Central memory CD8-positive, alpha-beta T cell (primary cell): ENCODE measurements at places on chromosomes 7 and 10.
A peak's percentile ranks its signal among the peaks of the same experiment; 100 is the strongest.

- DNase-seq = no peak
These were observed 2.0 kb downstream of the NRP1 start for GRCh38 chr10:33332183-33333065.

DNA sequence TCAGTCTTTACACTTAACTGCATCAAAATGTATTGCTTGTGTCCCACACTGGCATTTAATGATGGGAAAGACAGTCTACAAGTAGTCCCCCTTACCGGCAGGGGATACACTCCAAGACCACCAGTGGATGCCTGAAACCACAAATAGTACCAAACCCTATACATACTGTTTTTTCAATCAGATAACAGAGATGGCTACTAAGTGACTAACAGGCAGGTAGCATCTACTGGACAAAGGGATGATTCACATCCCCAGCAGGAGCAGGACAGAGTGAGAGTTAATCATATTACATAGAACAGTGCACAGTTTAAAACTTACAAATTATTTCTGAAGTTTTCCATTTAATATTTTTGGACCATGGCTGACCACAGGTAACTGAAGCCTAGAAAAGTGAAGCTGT lies 13.2 kb downstream of the TMEM243 start:
- DNase-seq = no peak

DNA sequence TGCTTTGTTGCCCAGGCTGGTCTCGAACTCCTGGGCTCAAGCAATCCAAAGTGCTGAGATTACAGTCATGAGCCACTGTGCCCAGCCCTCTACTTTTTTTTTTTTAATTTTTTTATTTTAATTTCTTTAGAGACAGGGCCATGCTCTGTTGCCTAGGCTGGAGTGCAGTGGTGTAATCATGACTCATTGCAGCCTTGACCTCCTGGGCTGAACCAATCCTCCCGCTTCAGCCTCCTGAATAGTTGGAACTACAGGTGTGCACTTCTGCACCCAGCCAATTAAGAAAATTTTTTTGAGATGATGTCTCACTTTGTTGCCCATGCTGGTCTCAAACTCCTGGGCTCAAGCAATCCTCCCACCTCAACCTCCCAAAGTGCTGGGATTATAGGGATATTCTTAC lies 528.6 kb downstream of the GATA3 start:
- no peak for DNase-seq

DNA sequence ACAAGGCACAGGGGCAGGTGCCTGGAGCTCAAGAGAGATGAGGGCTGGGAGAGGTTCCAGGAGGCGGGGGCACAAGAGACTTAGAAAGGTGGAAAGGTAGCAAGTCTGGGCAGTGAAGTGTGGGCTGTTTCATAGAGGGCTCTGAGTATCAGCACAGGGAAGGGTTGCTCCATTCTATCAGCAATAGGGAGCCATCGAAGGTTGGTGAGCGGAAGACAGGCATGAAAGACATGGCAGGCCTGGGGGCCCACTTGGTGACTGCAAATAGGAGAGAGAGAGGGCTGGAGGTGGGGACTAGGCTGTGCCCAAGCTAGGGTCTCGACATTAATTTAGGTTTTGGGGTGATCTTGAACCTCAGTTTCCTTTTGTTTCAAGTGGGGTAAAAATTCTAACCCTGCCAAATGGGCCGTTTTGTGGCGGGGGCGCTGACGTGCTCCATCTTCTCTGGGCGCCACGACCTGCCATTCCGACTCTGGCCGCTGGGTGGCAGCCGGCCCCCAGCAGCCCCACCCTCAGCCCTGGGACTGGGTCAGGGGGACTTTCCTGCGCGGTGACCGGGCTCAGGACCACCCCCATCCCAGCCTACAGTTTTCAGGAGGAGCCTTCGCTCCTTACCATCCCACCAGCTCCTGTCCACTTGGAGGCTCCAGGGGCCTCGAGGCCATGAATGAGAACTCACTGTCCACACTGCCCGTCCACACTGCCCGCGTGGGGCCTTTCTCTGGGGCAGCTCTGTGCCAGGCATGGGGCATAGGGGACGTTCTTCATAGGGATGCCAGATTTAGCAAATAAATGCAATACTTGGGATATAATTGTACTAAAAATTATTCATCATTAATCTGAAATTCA lies 37.2 kb upstream of the PCBD1 start:
- peak; percentile 23 for DNase-seq

DNA sequence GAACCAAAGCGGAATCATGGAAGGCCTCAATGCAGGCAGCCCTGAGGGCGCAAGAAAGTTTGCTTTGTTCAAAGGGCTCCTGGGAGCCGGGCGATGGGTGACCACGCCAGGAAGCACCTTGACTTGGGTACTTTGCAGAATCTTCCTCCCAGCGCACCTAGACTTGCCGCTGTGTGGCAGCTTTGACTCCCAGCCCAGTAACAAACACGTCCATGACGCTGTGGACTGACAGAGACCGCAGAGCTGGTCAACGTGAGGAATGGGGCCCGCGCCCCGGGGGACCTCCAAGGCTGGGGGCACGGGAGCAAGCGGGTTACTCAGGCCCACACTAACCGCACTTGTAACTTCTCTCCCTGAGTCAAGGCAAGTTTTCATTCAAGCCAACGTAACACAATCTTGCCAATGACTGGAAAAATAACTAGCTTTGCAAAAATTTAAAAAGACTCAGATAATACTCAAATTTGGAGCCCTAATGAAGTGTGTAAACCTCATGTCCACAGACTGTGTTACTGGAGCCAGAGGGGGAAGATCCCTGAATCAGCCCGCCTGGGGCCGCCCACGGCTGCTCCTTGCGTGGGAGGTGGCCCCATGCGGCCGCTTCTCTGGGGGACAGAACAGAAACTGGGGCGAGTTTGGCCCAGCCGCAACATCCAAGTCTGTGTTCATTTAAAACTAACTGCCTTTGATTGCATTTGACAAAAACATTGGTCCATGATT lies 130.8 kb downstream of the DNAJB6 start:
- no peak for DNase-seq

GRCh38 chr10:69239816-69240434 lies 19.8 kb downstream of the HKDC1 start:
- DNase-seq = no peak

- DNase-seq = no peak
These were observed 57.9 kb upstream of the FAM133B start for GRCh38 chr7:92648067-92648466.

DNA sequence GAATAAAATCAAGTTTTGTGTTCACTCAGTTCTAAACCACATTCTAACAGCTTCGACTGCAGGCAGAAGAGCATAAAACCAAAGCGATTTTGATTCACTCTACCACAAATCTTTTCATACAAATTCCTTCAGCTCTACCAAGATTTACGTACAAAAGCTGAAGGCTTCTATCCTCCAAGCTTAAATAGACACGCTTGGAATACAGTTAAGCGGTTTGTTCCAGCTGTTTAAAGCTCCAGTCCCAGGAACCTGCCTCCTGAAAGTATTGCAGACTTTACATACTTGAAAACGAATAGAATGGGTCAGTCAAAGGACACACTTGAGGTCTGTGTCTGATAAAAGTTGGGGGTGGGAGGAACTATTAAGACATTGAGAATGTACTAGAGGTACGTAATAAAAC lies 102.9 kb downstream of the MPP7 start:
- DNase-seq = no peak

DNA sequence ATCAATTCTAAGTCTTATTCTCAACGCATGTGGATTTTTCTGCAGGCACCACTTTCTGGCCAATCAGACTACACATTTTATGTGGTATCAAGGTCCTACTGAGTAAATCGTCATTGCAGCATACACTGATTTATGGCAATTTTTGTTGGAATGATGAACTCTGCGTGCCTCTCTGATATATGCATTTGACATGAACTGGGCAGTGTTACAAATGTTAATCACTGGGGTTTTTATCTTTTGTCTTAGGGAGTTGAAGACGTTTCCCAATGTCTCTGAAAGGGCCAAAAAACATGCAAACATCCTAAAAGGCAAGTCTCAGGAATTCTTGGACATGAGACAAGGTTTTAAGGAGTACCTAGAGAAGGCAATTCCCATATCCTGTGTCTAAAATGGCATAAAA lies 809.5 kb upstream of the CELF2 start:
- DNase-seq = no peak

- DNase-seq = no peak
These were observed 21.8 kb upstream of the SLC26A3 start for GRCh38 chr7:107824858-107825257.

DNA sequence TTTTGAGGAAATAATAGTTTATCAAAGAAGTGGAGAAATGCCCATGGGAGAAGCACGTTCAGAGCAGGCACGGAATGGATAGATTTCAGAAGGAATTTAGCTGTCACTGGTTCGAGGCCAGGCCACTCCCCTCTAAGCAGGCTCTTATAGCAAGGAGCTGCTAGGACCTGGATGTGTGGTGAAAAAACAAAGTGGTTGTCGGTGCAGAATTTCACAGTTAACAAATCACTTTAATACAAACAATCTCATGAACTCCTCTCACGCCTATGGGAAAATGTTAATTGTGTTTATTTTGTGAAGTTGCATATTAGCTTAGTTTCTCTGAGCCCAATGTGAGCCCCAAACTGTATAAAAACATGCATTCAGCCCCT lies 176.3 kb downstream of the PKD1L1 start:
- DNase-seq = no peak

DNA sequence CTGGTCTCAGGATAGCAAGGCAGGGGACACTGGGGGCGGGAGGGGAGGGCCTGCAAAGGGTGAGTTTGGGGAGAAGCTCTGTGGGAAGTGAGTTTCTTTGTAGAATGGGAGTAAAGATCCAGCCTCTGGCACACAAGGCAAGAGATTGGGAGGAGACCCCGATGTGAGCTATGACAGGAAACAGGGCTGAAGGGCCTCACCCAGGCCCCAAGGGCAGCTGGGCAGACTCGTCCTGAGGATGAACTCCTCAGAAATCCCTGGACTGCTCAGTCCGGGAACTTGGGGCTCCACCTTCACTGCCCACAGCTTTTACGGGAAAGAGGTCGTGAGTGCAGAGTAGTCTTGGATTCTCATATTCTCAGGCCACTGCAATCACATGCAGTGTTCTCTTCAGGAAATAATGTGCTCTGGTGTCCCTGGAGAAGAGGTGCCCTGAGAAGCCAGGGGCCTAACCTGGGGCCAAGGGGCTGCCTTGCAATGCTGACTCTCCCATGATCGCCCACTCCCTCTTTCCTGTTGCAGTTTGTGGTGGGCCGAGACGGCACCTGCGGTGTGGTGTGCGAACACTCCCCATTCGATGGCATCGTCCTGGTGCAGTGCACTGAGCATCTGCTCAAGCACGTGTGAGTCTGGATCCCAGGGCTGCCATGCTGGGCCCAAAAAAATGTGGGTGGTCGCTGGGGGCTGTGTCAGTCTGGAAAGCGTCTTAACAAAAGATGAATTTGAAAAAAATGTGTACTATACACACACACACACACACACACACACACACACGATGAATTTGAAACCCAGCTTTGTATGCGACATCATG lies 31.3 kb upstream of the C10orf53 start:
- DNase-seq = no peak

DNA sequence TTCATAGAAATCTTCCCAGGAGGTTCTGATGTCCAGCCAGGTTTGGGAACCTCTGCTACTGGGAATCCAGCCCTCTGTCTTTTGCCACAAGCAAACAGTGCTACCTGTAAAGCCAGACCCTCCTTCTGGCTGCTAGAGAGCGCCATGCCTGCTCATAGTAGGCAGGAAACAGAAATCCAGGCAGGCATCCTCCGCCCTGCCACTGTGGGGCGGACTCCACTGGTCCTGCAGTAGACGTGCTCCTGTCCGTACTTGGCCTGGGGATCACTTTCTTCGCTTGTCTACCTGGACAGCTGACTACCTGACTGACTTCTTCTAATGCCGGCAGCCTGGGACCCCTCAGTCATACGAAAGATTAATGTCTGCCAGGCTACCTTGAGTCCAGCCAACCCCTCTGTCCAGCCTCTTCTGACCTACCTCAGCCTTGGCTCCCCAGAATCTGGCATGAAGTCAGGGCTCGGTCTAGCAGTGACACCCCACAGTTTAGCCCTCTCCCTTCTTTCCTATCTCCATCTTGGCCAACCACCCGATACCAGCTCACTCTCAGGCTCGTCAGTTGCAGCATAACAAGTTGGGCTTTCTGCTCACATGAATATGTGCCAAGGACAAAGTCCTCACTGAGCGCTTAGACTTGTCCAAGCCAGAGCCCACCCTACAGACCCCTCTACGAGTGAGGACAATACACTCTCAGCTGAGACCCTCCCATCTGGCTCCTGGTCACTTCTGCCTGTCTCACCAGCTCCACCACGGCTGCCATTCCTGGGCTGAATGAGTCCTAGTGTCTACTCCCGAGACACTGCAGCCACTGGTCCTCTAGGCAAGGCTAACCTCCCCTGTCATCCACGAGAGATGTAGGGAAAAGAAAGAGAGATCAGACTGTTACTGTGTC lies 43.9 kb upstream of the OPALIN start:
- no peak for DNase-seq

DNA sequence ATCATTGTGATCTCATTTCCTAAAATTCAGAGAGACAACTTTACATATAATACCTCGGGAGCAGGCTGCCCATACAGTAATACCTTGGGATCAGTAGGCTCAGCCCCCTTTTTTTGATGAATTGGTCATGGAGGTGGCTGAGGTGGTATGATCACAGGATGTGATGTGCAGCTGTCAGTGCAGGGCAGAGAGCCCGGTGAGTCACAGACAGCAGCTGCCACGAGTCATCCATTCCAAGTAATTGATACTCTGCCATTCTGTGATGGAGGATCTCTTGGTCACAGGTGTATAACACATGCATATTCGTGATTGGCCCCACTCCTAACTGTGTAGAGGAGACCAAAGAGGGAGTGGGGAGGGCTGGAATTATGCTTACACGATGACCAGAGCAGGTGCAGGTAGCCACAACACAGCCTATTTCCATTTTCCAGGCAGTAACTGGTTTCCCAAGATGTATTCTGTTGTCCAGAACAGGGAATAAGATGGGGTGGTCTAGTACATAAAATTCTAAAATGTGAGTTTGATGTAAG lies 14.1 kb downstream of the NRCAM start:
- no peak for DNase-seq

DNA sequence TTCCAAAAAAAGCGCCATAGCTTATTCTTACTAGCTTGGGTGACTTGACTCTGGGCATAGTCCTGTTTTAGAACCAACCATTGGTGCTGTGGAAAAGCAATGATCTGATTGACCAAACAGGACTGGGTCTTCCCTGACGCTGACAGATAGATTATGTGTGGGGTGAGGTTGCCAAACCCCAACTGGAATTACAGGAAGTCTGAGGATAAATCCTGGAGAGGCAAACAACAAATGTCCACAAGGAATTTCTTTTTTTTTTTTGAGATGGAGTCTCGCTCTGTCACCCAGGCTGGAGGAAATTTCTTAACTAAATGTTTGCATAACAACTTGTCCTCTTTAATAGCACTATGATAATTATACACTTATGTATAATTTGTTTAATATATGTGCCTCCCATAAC lies 19.2 kb downstream of the GCC1 start:
- no peak for DNase-seq

- no peak for DNase-seq
These were observed 31.2 kb downstream of the GRIFIN start for GRCh38 chr7:2445047-2445446.

DNA sequence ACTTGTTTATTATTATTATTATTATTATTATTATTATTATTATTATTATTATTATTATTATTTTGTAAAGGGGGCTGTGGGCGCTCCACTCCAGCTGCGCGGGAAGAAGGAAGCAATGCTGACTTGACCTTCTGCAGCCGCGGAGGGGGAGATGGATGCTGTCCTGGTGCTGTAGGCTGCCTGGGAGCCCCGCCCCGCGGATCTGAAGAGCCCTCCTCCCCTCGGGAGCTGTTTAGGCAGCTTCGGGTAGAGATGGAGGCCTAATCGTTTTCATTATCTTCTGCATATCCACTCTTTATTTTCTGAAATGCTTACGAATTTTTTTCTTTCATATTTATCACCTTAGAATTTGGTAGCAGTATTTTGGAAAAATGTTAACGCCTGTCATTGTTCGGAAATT lies 101.2 kb upstream of the KLF6 start:
- no peak for DNase-seq

GRCh38 chr10:115355162-115355760 lies 262.1 kb downstream of the ATRNL1 start:
- DNase-seq = no peak
